HCT116 (cell line): ENCODE measurements at places on chromosomes 5 and 9.
A peak's percentile ranks its signal among the peaks of the same experiment; 100 is the strongest.

- no peaks in the 10 kb centered on the region for H3K36me3 ChIP-seq
- H3K4me1 ChIP-seq, result no peaks in the 10 kb centered on the region
- no peak overlapping the region for H3K4me3 ChIP-seq
- DNase-seq, result no peak
Observed at GRCh38 chr9:27160636-27161035, 51.6 kb downstream of the TEK start.

DNA sequence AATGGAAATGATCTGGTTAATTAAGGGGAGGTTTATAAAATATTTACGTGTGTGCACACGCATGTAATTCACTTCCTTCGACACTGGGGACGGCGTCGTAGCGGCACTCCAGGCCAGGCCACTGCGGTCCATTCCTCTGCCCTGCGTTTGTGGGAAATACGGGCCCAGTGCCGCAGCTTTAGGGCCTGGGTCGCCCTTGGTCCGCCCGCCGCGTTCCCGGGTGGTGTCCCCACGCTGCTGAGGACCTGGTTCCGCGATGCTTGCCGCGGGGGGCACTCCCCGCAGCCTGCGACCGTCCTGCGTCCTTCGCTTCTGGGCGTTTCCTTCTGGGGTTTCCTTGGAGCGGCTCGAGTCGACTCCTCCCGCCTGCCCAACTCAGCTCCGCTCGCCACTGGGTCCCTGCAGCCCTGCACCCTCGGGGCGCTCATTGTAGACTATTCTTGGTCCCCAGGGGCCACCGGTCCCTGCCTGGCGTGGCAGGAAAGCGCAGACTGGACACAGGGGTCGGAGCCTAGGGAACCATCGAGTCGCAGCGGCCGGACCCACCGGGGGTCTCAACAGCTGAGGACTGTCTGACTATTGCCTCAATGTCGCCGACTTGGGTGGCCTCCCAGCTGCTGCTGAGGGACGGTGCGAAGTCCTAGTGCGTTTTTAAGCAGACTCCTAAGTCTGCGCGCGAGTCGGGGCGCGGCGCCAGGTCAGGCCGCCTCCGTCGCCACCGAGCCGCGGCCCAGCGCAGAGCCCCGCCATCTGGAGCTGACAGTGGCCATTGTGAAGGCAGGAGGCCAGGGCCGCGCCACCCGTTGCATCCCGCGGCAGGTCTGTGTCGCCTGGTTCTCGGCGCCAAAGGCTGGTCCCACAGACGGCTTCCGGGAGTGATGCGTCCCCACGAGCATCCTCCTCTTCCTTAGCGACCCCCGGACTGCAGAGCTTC is 4.4 kb upstream of the IRX1 start:
- no peaks in the 10 kb centered on the region for H3K4me1 ChIP-seq
- no peaks in the 10 kb centered on the region for H3K27me3 ChIP-seq
- H3K4me3 ChIP-seq, result no peak overlapping the region
- DNase-seq, result no peak

GRCh38 chr9:129145316-129145715 is 32.7 kb downstream of the IER5L start:
- H3K27me3 ChIP-seq, result no peaks in the 10 kb centered on the region
- no peak for DNase-seq
- no peak overlapping the region for H3K4me3 ChIP-seq

DNA sequence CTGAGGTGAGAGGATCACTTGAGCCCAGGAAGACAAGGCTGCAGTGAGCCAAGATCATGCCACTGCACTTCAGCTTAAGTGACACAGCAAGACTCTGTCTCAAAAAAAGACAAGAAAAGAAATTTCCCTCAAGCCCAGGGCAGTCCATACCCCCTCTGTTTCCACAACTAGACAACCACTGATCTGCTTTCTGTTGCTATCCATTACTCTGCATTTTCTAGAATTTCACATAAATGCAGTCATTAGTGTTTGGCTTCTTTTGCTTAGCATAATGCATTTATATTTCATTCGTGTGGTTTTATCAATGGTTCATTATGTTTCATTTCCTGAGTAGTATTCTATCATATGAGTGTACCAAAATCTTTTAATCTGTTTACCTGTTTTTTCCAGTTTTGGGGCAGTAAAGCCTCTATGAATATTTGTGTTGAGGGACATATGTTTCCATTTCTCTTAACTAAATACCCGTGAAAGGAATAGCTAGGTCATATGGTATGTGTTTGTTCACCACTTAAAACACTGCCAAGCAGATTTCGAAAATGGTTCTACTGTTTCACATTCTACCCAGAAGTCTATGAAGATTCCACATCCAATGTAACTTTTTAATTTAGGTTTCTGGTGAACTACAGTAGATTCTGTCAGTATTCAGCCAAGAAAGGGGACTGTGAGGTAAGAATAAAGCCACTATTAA is 271.8 kb downstream of the ZNF608 start:
- H3K4me1 ChIP-seq, result no peaks in the 10 kb centered on the region
- H3K4me3 ChIP-seq, result no peak overlapping the region
- H3K27me3 ChIP-seq, result no peaks in the 10 kb centered on the region
- no peak overlapping the region for H3K27ac ChIP-seq
- H3K36me3 ChIP-seq, result no peaks in the 10 kb centered on the region

DNA sequence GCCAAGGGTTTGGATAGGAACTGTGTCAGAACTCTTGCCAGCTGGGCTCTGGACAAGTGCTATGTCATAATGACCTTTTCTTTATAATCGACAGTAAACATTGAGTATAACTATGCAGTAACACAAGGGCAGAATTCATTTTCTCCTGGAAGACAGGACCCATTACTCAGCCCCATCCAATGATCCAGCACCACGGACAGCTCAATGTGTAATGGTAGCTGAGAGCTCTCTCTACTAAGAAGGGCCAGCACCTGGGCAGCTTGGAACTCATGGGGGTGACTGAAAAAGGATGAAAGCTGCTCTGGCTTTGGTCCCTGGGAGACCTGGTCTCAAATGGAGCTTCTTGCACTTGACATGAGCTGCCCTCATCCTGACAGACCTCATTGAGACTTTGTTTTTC is 347.8 kb downstream of the TRIM32 start:
- no peak overlapping the region for H3K27ac ChIP-seq
- no peaks in the 10 kb centered on the region for H3K27me3 ChIP-seq
- no peak overlapping the region for H3K4me3 ChIP-seq
- H3K4me1 ChIP-seq, result no peaks in the 10 kb centered on the region

DNA sequence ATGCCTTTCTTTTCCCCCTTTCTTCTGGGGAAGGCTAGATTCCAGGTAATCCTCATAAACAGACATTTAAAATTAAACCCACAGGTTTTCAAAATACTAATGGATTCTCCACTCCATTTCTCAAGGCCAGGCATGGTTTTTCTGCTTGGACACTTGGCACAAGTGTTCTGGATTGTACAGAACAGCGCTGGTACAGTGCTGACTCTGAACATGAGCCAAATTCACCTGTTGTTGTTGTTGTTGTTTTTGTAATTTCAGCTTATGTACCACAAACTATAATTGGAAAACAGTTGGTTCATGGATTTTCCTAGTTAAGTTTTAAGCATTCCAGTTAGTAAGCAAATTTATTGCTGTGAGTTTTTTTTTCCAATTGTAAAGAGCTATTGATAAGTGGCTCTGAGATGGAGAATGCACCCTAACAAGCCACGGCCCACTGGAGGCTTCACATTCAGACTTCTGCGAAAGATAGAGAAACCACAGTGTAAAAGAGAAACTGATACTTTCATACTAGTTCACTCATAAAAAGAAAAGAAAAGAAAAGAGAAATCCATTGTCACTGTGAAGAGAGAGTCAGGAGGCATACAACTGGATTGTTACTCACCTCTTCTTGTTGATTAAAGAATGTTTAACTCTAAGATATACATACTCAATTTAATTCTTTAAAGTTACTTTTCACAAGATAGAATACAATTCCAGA is 16.2 kb upstream of the ITGA1 start:
- H3K4me3 ChIP-seq, result no peak overlapping the region
- no peak overlapping the region for H3K27ac ChIP-seq
- no peak for DNase-seq
- no peaks in the 10 kb centered on the region for H3K36me3 ChIP-seq
- H3K27me3 ChIP-seq, result no peaks in the 10 kb centered on the region

GRCh38 chr5:154477382-154478223 is 424 bp downstream of the HAND1 start:
- no peak overlapping the region for H3K4me3 ChIP-seq
- H3K36me3 ChIP-seq, result no peaks in the 10 kb centered on the region
- DNase-seq, result no peak

- no peaks in the 10 kb centered on the region for H3K36me3 ChIP-seq
- no peak overlapping the region for H3K27ac ChIP-seq
- no peak for DNase-seq
- H3K27me3 ChIP-seq, result no peaks in the 10 kb centered on the region
- no peak overlapping the region for H3K4me3 ChIP-seq
- no peaks in the 10 kb centered on the region for H3K4me1 ChIP-seq
Observed at GRCh38 chr5:54603372-54603771, 85.8 kb downstream of the SNX18 start.

DNA sequence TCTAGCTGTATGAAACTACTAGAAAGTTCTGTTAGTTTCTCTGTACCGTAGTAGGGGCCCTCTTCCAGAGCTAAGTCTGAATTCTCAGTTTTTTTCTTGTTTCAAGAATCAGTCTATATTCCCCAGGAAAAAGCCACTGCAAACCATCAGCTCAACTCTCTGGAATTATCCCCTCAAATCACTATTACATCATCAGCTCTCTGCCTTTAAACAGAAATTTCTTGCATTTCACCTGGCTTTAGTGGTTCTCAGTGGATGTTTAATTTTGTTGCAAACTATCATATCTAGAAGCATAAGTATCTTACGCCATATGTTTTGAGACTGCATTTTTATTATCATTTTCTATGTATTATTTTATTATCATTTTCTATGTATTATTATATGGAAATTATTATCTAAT is 55.2 kb upstream of the PPP2CA start:
- no peak overlapping the region for H3K4me3 ChIP-seq
- no peaks in the 10 kb centered on the region for H3K4me1 ChIP-seq
- DNase-seq, result no peak
- no peak overlapping the region for H3K27ac ChIP-seq

DNA sequence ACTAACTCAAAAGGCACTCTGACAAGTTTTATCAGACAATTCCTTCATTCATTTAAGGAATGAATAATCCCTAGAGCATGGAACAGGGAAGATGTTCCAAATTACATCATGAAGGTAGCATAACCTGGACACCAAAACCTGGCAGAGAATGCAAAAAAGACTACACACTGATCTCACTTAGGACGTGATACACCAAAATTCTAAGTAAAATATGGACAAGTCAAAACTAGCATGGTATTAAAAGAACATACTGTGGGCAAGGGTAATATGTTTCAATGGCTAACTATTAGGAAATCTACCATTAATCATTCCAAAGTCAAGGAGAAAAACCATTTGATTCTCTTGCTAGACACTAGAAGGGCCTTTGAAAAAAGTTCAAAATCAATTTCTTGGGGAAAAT is 176.5 kb downstream of the HSPA4 start:
- no peak for DNase-seq
- no peak overlapping the region for H3K4me3 ChIP-seq
- H3K27ac ChIP-seq, result no peak overlapping the region
- peaks cover 47% of the 10 kb centered on the region for H3K4me1 ChIP-seq

DNA sequence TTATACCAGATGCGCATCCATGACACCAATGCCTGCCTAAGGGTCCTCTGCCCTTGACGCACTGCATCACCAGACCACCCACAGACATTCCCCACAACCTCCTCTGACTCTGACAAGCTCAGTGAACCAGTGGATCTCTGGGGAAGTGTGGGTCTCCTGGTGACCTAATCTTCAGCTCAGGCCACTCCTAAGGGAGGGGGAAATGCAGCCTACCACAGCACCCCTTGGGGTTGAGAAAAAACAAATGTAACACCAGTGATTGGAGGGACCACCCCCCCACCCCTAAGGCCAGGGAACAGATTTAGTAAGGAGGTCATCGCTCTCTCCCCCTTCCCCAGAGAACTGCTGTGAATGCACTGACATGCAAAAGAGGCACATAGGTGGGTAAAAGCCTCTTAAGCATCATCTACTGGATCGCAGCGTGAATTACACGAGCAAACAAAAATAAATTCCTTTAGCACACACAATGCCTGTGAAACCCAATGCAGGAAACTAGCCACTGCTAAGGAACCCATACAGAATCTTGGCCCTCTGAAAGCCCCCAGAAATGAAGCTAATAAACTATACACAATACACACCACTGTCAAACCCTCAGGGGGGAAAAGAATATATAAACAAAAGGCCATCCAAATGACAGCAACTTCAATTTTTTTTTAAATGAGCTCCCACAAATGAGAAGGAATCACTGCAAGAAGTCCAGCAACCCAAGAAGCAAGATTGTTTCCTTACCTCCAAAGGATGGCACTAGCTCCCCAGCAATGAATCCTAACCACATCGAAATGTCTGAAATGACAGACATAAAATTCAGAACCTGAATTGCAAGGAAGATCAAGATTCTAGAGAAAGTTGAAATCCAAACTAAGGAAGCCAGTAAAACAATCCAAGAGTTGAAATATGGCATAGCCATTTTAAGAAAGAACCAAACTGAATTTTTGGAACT is 513.7 kb upstream of the PTGER4 start:
- no peaks in the 10 kb centered on the region for H3K4me1 ChIP-seq
- H3K27ac ChIP-seq, result no peak overlapping the region
- no peak for DNase-seq
- H3K27me3 ChIP-seq, result no peaks in the 10 kb centered on the region
- H3K4me3 ChIP-seq, result no peak overlapping the region
- H3K36me3 ChIP-seq, result no peaks in the 10 kb centered on the region

- H3K4me3 ChIP-seq, result peak overlapping the region; percentile 58; the same call in 1 of the 2 replicates
- H3K4me1 ChIP-seq, result peaks cover 33% of the 10 kb centered on the region
- no peaks in the 10 kb centered on the region for H3K27me3 ChIP-seq
- no peaks in the 10 kb centered on the region for H3K36me3 ChIP-seq
- H3K27ac ChIP-seq, result no peak overlapping the region
Observed at GRCh38 chr5:113201715-113202114, 225.1 kb downstream of the DCP2 start.

GRCh38 chr5:122871661-122872060 is 26.2 kb downstream of the SNX24 start:
- H3K36me3 ChIP-seq, result no peaks in the 10 kb centered on the region
- H3K27me3 ChIP-seq, result no peaks in the 10 kb centered on the region
- H3K4me1 ChIP-seq, result no peaks in the 10 kb centered on the region

GRCh38 chr9:104553261-104553660 is 15.7 kb upstream of the OR13C8 start:
- no peak overlapping the region for H3K4me3 ChIP-seq
- DNase-seq, result no peak
- no peaks in the 10 kb centered on the region for H3K36me3 ChIP-seq
- no peaks in the 10 kb centered on the region for H3K27me3 ChIP-seq
- H3K27ac ChIP-seq, result no peak overlapping the region

GRCh38 chr5:174718880-174719610 is 5.3 kb upstream of the MSX2 start:
- no peak for DNase-seq
- H3K4me1 ChIP-seq, result peaks cover 31% of the 10 kb centered on the region
- H3K36me3 ChIP-seq, result no peaks in the 10 kb centered on the region
- no peak overlapping the region for H3K27ac ChIP-seq
- no peak overlapping the region for H3K4me3 ChIP-seq
- H3K27me3 ChIP-seq, result peaks cover 19% of the 10 kb centered on the region; the same call in 1 of the 2 replicates

DNA sequence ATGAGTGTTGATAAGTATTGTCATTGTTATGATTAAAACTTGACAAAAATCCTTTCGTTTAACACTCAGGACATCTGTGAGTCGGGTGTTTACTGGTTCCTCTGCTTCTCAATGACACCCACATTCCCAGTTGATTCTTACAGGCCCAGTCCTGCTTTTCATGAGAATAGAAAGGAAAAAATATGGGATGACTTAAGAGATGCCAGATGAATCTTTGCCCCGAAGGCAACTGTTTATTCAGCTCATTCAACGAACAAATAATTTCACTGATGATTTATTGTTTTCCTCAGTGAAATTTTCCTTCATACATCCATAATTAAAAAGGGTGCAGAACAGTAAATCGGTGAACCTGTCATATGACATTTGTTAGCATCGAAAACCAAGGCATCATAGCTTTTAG is 452.4 kb upstream of the WWC1 start:
- peaks cover 40% of the 10 kb centered on the region for H3K27me3 ChIP-seq
- no peak overlapping the region for H3K4me3 ChIP-seq
- no peaks in the 10 kb centered on the region for H3K36me3 ChIP-seq
- no peak for DNase-seq
- H3K27ac ChIP-seq, result no peak overlapping the region
